ENCODE measurements at places on chromosomes 1 and 21.

DNA sequence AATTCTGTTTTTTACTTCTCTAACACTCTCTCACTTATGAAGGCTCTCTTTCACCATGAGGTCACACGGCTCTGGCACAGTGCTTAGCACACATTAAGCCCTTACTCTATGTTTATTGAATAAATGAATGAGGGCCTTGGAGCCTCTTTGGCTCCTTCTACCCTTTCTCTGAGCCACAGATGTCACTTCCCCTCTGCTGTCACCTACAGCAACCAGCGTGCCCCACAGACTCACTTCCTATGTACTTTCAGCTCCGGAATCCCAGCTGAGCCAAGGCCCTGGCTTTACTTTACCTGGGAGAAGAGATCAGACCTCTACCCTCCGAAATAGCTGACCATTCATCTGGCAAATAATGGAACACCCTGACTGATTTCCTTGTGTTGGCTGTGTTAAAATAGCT lies 53.7 kb upstream of the HMCN1 start:
- no peak for DNase-seq

- no peak for DNase-seq
Observed at GRCh38 chr1:73899311-73899710, 298.7 kb downstream of the LRRIQ3 start.

DNA sequence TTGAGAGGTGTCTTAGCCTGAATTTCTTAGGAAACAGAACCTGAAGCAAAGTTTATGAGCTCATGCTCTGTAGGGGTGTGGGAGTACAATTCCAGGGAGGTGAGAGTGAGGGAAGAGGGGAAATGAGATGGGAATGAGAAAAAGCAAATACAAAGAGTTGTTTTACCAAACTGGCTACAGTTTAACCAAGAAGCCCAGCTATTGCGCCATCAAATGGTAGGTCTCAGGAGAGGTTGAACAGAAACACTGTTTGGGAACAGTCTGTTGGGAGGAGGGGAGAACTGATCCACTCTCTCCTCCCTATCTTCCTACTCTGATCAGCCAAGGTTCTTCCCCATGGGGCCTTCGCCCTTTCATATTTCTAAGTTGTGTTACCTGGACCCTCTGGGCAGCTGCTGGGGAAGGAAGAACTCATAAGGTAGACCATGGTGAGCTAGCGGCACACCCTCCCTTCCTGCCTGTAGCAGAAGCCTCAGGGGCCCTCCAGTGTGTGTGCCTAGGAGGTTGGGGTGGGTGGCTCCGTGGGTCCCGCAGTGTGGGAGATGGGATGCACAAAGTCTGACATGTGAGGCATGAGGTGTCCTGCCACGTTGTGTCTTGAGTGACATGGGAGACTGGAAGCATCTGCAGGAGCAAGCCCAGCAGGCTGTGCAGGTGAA lies 120.5 kb downstream of the UCK2 start:
- no peak for DNase-seq

DNA sequence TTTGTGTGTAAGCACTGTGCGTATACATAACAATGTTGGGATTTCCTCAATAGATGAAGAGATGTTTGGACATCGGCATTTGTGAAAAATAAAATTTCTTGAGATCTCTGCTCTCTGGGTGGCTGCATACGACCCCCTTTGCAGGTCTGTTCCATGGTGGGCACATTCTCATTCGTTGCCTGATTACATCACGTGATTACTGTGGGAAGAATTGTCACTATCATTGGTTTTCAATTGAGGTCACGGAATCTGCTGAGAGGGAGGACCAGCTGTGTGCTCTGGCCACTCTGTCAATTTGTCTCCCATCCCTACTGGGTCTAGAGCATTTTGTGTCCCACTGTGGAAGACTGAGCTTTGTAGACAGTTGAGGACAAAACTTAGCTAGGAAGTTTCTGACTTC lies 81.8 kb downstream of the DISC1 start:
- no peak for DNase-seq

Data from kidney (tissue), 22 donors.